ENCODE measurements at places on chromosomes 5 and 9. TPM values are rescaled to one million over a fixed set of nuclear protein-coding genes. Genes with fewer than 3 reads are reported as not detected.

Gene ALG2
- 44.4 TPM for polyA plus RNA-seq

Gene SLC35D2
- 20.2 TPM for polyA plus RNA-seq

Gene ZNF354C
- polyA plus RNA-seq = 1.3 TPM

Gene GABRA1
- polyA plus RNA-seq = not detected

Gene OR1J2
- polyA plus RNA-seq = not detected

Gene VLDLR
- polyA plus RNA-seq = 5.7 TPM

Gene FXN
- 8.7 TPM for polyA plus RNA-seq

Gene LECT2
- polyA plus RNA-seq = not detected

Gene GRIN1
- 0.18 TPM for polyA plus RNA-seq

Gene LCN10
- 0.72 TPM for polyA plus RNA-seq

Gene HSPB3
- polyA plus RNA-seq = 0.47 TPM

Gene FCN2
- polyA plus RNA-seq = 0.20 TPM

Gene IGIP
- 5.4 TPM for polyA plus RNA-seq

Gene C5orf58
- polyA plus RNA-seq = 0.05 TPM

Gene PCDHA9
- polyA plus RNA-seq = not detected

Gene ZDHHC11B
- polyA plus RNA-seq = 3.1 TPM

Gene FAXDC2
- polyA plus RNA-seq = 11.1 TPM

Gene DMRT3
- 0.20 TPM for polyA plus RNA-seq

Gene INSL4
- polyA plus RNA-seq = not detected

Gene OR13C8
- polyA plus RNA-seq = not detected

Gene SGCD
- polyA plus RNA-seq = 0.79 TPM

Gene WWC1
- polyA plus RNA-seq = 77.0 TPM

Gene FYB1
- polyA plus RNA-seq = 4.5 TPM

Gene CAMK4
- polyA plus RNA-seq = 0.45 TPM

Gene ACOT12
- polyA plus RNA-seq = not detected

Gene TMC1
- polyA plus RNA-seq = 0.10 TPM

Gene SPINK6
- polyA plus RNA-seq = not detected

Gene GLDC
- polyA plus RNA-seq = 0.10 TPM

Gene PCDHGB2
- polyA plus RNA-seq = 0.28 TPM

Gene MARCHF11
- not detected for polyA plus RNA-seq

Gene NPR3
- 4.0 TPM for polyA plus RNA-seq

Gene TTC23L
- polyA plus RNA-seq = 0.51 TPM

Gene BRINP1
- 1.4 TPM for polyA plus RNA-seq

Gene CTXN3
- not detected for polyA plus RNA-seq

Gene ANKRD31
- 0.08 TPM for polyA plus RNA-seq

Gene PCDHA10
- polyA plus RNA-seq = 0.02 TPM

Gene REEP2
- polyA plus RNA-seq = 0.85 TPM

Gene ADAMTS12
- 1.3 TPM for polyA plus RNA-seq

Gene C9
- 0.14 TPM for polyA plus RNA-seq

Gene NR5A1
- 0.02 TPM for polyA plus RNA-seq

Gene MEIKIN
- polyA plus RNA-seq = 0.32 TPM

Gene FAM163B
- 0.16 TPM for polyA plus RNA-seq

Gene MOB3B
- 4.2 TPM for polyA plus RNA-seq

Gene GPR150
- 0.26 TPM for polyA plus RNA-seq

Gene PDE4D
- 12.8 TPM for polyA plus RNA-seq

Gene SLC6A7
- 0.02 TPM for polyA plus RNA-seq

Gene IRX2
- 30.0 TPM for polyA plus RNA-seq

Gene ST8SIA4
- 9.2 TPM for polyA plus RNA-seq

Gene FLT4
- 16.2 TPM for polyA plus RNA-seq

Gene MINAR2
- polyA plus RNA-seq = not detected

Gene GFI1B
- 1.4 TPM for polyA plus RNA-seq

Gene PCA3
- polyA plus RNA-seq = 0.05 TPM

Gene TMEM252
- polyA plus RNA-seq = not detected

Gene ADAMTSL1
- polyA plus RNA-seq = 0.55 TPM
